Dermis blood vessel endothelial cell (primary cell): ENCODE measurements at places on chromosomes 16 and 17. TPM values are rescaled to one million over a fixed set of nuclear protein-coding genes. Genes with fewer than 3 reads are reported as not detected.

The CLEC18B gene
- total RNA-seq: not detected in 2 replicates

The CDH1 gene
- total RNA-seq: under 0.01 and 0.17 TPM in 2 replicates

DNA sequence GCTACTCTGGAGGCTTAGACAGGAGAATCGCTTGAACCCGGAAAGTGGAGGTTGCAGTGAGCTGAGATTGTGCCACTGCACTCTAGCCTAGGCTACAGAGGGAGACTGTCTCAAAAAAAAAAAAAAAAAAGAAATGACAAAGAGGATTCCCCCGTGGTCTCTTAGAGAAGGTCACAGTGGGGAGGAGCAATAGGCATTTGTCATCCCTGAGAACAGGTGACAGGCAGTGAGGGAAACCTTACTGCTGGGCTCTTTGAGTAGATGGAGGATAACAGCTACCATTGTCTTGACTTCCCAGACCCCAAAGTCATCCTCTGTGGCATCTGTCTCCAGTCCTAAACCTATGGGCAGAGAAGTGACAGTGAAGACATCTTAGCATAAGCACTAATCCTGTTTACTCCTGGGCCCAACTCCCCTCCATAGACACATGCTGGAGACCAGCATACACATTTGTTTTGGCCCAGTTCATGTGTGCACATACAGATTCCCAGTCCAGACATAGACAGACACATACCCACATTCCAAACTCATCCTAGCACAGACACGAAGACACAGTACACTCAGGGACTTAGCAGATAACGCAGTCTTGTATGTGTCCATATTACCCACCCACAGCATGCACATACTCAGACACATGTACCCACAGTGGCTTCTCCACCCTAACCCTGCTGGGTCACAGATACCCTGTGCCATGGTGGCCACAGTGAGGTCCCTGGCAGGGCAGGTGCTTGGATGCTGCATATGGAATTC lies 2.7 kb downstream of the ESRP2 start:
- DNase-seq: no peak

- no peak for DNase-seq
These were observed 10.7 kb downstream of the CACNG1 start for GRCh38 chr17:67055041-67055443.

DNA sequence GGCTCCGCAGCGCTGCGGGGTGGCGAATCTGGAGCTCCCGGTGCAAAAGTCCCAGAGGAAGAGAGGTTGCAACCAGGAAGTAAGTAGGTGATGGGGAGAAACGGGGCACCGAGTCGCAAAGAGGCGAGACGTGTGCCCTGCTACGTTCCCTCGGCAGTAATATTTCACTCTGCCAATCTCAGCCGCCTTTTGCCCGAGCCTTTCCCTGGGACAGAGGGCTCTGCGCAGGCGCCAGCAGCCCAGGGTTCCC lies at the start of gene NR1D1:
NR1D1 (minus strand) TSS at position 171 of the 250 bp plus-strand sequence. CDS start 495 bp downstream, outside the sequence.
- no peak for DNase-seq

- DNase-seq: no peak
These were observed 881.3 kb downstream of the CDH11 start for GRCh38 chr16:64240586-64240985.

GRCh38 chr17:71361656-71362450 lies 759.0 kb upstream of the SOX9 start:
- DNase-seq: no peak

DNA sequence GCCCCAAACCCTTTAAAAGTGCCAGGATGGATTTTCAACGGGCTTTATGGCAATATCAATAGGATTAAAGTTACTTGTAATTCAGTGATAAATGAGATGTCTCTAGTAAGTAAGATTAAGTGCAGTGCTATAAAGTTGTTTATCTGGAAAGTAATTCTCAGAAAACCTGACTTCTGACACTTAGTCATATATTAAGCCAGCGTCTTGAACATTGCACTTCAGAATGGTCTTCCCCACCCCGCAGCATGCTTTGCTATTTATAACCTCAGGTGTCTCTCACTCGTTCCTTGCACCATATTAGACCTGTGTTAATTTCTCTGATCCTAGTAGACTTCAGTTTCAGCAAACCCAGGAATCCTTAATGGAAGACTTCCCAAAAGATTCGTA lies 2.1 kb upstream of the MAF start:
- no peak for DNase-seq
